Chondrocyte (in vitro differentiated cells): ENCODE measurements at places on chromosomes 11 and 22. TPM values are rescaled to one million over a fixed set of nuclear protein-coding genes. Genes with fewer than 3 reads are reported as not detected.

CDKN1C gene
- total RNA-seq = 5.4 to 15.7 TPM (median 14.6 TPM) in 3 replicates

MPEG1 gene
- not detected in 3 replicates for total RNA-seq

BTBD18 gene
- total RNA-seq = not detected in 3 replicates

DNA sequence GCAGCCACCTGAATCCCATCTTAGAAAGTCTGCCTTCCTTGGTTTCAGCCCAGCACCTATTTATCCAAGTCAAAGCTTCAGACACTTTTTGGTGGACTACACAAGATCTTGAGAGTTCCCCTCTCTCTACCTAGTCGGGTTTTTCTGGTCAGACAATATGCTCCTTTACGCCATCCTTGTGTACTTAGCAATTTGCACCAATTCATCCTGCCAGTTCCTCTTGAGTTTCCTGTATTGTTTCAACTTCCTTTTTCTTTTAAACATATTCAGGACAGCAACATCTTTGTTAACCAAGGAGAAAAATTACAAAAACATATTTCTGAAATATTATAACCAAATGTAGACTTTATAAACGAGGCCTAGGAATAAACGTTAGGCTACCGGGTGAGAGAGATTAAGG is 368.2 kb upstream of the CADM1 start:
- DNase-seq = no peak
- no peaks in the 10 kb centered on the region for H3K4me1 ChIP-seq
- no peak overlapping the region for H3K4me3 ChIP-seq
- peaks cover 4% of the 10 kb centered on the region for H3K27me3 ChIP-seq
- no peak overlapping the region for H3K27ac ChIP-seq
- no peaks in the 10 kb centered on the region for H3K36me3 ChIP-seq

GRCh38 chr11:85748455-85748891 is 62.5 kb downstream of the SYTL2 start:
- no peaks in the 10 kb centered on the region for H3K27me3 ChIP-seq
- peaks cover 6% of the 10 kb centered on the region for H3K36me3 ChIP-seq
- H3K4me1 ChIP-seq = peaks cover 54% of the 10 kb centered on the region
- no peak for DNase-seq

GRCh38 chr22:38860283-38861169 is 11.5 kb downstream of the CBX6 start:
- no peak overlapping the region for H3K4me3 ChIP-seq
- peaks cover 2% of the 10 kb centered on the region for H3K27me3 ChIP-seq
- no peak overlapping the region for H3K27ac ChIP-seq
- H3K4me1 ChIP-seq = peaks cover 3% of the 10 kb centered on the region
- H3K36me3 ChIP-seq = peaks cover 1% of the 10 kb centered on the region
